ENCODE measurements at places on chromosomes 5 and 9. TPM values are rescaled to one million over a fixed set of nuclear protein-coding genes. Genes with fewer than 3 reads are reported as not detected.

Gene DOCK8
- total RNA-seq: 18.4 TPM

DNA sequence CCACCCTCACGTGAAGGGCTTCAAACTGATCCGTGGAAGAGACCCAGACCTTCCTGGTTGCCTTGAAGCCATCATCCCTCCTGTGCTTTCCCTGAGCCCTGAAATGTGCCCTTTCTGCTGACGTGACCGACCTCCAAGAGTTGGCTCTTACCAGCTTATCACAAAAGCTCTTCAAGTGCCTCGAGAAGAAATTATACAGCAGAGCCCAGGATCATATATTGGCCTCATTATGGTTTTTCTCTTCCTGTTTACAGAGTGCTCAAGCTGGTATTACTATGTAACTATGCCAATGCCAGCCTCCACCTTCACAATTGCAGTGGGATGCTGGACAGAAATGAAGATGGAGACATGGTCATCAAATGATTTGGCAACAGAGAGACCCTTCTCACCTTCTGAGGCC lies 66.0 kb downstream of the AOPEP start:
- no peak for DNase-seq
- no peaks in the 10 kb centered on the region for H3K27me3 ChIP-seq
- no peak overlapping the region for H3K27ac ChIP-seq
- H3K4me3 ChIP-seq: no peak overlapping the region

Gene NDST1
- 74.1 TPM for total RNA-seq

- no peak overlapping the region for H3K4me3 ChIP-seq
- no peaks in the 10 kb centered on the region for H3K36me3 ChIP-seq
- H3K4me1 ChIP-seq: no peaks in the 10 kb centered on the region
- DNase-seq: no peak
- no peak overlapping the region for H3K27ac ChIP-seq
- no peaks in the 10 kb centered on the region for H3K27me3 ChIP-seq
These were observed 296.6 kb downstream of the MED10 start for GRCh38 chr5:6081727-6082210.

GRCh38 chr5:172769616-172770373 lies 1.2 kb downstream of the DUSP1 start:
- H3K4me1 ChIP-seq: no peaks in the 10 kb centered on the region
- no peak for DNase-seq
- peak overlapping the region; percentile 100 for H3K27ac ChIP-seq
- H3K4me3 ChIP-seq: peak overlapping the region; percentile 93
- H3K36me3 ChIP-seq: no peaks in the 10 kb centered on the region

Gene ADAMTS6
- total RNA-seq: 3.9 TPM

DNA sequence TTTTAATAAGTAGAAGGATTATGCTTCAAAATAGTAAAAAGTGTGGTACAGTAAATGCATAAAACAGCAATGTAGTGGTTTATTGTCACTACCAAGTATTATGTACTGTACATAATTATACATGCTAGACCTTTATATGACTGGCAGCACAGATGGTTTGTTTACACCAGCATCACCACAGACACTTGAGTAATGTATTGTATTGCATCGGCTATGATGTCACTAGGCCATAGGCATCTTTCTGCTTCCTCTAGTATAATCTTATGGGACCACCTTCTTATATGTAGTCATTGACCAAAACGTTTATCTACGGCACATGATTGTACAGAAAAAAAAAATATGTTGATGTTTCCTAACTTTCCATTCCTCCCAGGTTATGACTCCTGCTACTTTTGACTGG lies 31.9 kb upstream of the SSBP2 start:
- H3K4me3 ChIP-seq: no peak overlapping the region
- DNase-seq: no peak
- H3K27me3 ChIP-seq: no peaks in the 10 kb centered on the region
- H3K36me3 ChIP-seq: no peaks in the 10 kb centered on the region
- no peak overlapping the region for H3K27ac ChIP-seq

Gene TTC16
- 0.59 TPM for total RNA-seq

- DNase-seq: no peak
- no peak overlapping the region for H3K27ac ChIP-seq
- no peak overlapping the region for H3K4me3 ChIP-seq
- no peaks in the 10 kb centered on the region for H3K4me1 ChIP-seq
- H3K36me3 ChIP-seq: no peaks in the 10 kb centered on the region
These were observed 65.0 kb downstream of the PTBP3 start for GRCh38 chr9:112268413-112268812.

All from breast epithelium (tissue), 4 donors.